ENCODE measurements at places on chromosomes 11 and 22.

DNA sequence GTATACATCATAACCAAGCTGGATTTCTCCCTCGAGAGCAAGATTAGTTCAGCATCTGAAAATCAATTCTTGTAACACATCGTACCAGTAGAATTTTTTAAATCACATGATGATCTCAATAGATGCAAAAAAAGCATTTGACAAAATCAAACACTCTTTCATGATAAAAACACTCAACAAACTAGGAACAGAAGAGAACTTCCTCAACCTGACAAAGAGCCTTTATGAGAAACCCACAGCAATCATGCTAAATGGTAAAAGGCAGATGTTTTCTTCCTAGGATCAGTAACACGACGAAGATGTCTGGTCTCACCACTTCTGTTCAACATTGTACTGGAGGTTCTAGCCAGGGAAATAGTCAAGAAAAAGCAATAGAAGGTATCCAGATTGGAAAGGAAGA is 34.1 kb upstream of the TMPRSS4 start:
- no peaks in the 10 kb centered on the region for H3K27me3 ChIP-seq
- H3K27ac ChIP-seq: no peak overlapping the region
- H3K4me3 ChIP-seq: no peak overlapping the region
- H3K36me3 ChIP-seq: no peaks in the 10 kb centered on the region
- DNase-seq: no peak

- no peaks in the 10 kb centered on the region for H3K27me3 ChIP-seq
- no peak overlapping the region for H3K27ac ChIP-seq
- no peak overlapping the region for H3K4me3 ChIP-seq
- H3K4me1 ChIP-seq: no peaks in the 10 kb centered on the region
- no peak for DNase-seq
Observed at GRCh38 chr11:59779487-59779886, 24.3 kb downstream of the STX3 start.

DNA sequence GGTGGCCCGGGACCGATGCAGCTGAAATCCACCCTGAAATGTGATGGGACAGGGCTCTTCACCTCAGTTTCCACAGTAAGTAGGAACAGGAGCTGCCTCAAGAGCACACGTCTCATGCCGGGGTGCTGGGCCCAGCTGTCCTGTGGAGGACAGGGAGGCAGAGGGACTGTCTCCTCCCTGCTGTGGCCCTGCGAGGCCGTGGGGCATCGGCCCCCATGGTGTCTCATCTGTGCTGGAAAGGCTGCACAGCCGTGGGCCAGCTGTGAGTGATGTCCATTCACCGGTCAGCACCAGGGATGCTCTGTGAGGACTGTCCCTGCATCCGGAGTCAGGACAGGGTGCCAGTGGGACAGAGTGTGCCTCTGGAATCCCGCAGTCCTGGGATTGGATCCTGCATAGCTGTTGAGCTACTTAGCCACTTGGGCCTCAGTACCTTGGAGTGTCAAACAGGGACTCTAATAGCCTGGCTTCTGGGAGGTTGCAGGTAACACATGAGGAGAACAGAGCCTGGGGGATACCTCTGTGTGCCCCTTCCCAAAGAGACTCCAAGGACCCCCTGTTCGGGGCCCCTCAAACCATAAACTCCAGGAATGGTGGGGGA is 16.5 kb downstream of the TRPM5 start:
- H3K36me3 ChIP-seq: no peaks in the 10 kb centered on the region
- H3K27me3 ChIP-seq: no peaks in the 10 kb centered on the region
- H3K4me1 ChIP-seq: no peaks in the 10 kb centered on the region
- H3K4me3 ChIP-seq: no peak overlapping the region
- DNase-seq: no peak

DNA sequence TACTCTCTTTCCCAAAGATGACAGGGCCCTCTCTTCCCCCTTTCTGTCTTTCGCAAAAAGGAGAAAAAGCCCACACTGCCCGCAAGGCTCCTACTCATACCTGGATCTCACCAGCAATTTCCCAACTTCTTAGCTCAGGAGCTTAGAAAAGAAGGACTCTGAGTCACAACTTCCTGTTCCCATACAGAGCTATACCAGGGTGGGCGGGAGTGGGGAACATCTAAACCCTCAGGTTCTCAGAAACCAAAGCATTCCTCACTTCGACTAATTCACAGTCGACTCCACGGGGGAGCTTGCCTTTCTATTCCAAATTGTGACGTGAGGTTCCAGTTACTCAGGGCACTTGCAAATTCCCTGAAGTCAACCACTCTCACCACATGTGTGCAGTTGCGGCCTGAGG is 61.9 kb downstream of the MTNR1B start:
- H3K4me1 ChIP-seq: no peaks in the 10 kb centered on the region
- no peaks in the 10 kb centered on the region for H3K36me3 ChIP-seq
- no peaks in the 10 kb centered on the region for H3K27me3 ChIP-seq

- H3K36me3 ChIP-seq: no peaks in the 10 kb centered on the region
- no peak overlapping the region for H3K27ac ChIP-seq
- no peak overlapping the region for H3K4me3 ChIP-seq
- DNase-seq: no peak
Observed at GRCh38 chr11:133787379-133788141, 57.8 kb downstream of the SPATA19 start.

GRCh38 chr11:126700768-126701519 is 299.6 kb downstream of the KIRREL3 start:
- no peaks in the 10 kb centered on the region for H3K27me3 ChIP-seq
- no peaks in the 10 kb centered on the region for H3K36me3 ChIP-seq
- no peak for DNase-seq
- H3K27ac ChIP-seq: no peak overlapping the region
- H3K4me3 ChIP-seq: no peak overlapping the region

DNA sequence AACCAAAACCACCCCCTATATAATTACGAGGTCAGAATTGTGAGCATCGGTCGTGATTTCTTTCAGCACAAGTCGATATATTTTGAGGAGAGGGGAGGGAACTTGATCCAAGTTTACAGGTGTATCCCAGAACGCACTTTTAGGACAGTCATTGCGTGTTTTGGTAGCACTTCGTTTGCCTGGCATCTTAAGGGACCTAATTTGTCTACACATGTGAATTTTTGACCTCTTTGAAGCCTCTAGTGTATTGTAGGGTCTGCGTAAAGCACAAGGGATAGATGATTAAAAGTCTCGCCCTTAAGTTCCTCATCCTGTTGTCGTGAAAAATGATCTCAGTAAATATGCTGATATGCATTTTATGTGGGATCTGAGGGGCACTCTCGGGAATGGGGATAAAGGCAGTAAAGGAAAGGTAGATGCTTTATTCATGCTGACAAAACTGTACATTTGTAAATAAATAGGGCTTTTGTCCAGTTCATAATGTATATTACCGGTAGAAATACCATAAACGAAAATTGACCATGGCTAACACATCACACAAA is 632 bp upstream of the CCDC34 start:
- H3K36me3 ChIP-seq: no peaks in the 10 kb centered on the region
- no peaks in the 10 kb centered on the region for H3K4me1 ChIP-seq
- H3K27me3 ChIP-seq: no peaks in the 10 kb centered on the region
- peak overlapping the region; percentile 64 for H3K27ac ChIP-seq
- H3K4me3 ChIP-seq: peak overlapping the region; percentile 61
- DNase-seq: no peak

DNA sequence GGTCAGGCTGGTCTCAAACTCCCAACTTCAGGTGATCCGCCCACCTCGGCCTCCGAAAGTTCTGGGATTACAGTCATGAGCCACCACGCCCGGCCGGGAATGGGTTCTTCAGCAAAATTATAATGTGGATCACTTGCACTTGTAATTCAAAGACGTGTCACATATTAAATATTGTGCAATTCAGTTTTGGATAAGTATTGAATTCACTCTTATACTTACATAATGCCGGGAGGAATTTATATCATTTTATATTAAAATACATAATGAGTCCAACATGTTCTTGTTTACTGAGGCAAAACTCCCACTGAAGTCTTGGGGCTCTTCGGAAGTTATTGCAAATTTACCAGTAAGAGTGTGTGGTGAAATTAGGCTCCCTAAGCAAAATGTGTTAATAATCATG is 635.2 kb upstream of the LUZP2 start:
- no peak overlapping the region for H3K27ac ChIP-seq
- no peaks in the 10 kb centered on the region for H3K4me1 ChIP-seq
- no peak for DNase-seq
- no peak overlapping the region for H3K4me3 ChIP-seq

- H3K4me1 ChIP-seq: peaks cover 28% of the 10 kb centered on the region
- peak overlapping the region; percentile 94 for H3K27ac ChIP-seq
- H3K27me3 ChIP-seq: no peaks in the 10 kb centered on the region
- H3K4me3 ChIP-seq: peak overlapping the region; percentile 91
- H3K36me3 ChIP-seq: no peaks in the 10 kb centered on the region
Observed at GRCh38 chr11:207863-208180, 314 bp downstream of the RIC8A start.

GRCh38 chr11:106014620-106015019 is 7.4 kb downstream of the MSANTD4 start:
- no peaks in the 10 kb centered on the region for H3K36me3 ChIP-seq
- no peak overlapping the region for H3K27ac ChIP-seq
- no peaks in the 10 kb centered on the region for H3K27me3 ChIP-seq
- H3K4me1 ChIP-seq: no peaks in the 10 kb centered on the region

DNA sequence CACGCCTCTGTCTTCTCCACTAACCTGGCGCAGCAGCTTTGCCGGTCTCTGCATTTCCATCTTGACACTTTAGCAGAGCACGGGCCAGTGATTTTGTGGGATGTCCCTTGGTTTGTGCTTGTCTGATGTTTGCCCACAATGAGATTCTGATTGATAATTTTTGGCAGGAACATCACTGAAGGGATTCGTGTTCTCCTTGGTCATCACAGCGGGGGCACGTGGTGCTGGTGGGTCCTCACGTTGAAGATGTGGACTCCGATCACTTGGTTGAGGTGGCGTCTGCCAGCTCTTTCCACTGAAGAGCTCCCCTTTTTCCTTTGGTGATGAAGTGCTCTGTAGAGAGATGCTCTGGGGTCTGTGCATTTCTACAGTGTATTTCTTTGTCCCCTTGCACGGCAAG is 37.2 kb downstream of the TBC1D22A start:
- H3K4me1 ChIP-seq: no peaks in the 10 kb centered on the region
- no peak overlapping the region for H3K27ac ChIP-seq
- DNase-seq: no peak
- H3K4me3 ChIP-seq: no peak overlapping the region

DNA sequence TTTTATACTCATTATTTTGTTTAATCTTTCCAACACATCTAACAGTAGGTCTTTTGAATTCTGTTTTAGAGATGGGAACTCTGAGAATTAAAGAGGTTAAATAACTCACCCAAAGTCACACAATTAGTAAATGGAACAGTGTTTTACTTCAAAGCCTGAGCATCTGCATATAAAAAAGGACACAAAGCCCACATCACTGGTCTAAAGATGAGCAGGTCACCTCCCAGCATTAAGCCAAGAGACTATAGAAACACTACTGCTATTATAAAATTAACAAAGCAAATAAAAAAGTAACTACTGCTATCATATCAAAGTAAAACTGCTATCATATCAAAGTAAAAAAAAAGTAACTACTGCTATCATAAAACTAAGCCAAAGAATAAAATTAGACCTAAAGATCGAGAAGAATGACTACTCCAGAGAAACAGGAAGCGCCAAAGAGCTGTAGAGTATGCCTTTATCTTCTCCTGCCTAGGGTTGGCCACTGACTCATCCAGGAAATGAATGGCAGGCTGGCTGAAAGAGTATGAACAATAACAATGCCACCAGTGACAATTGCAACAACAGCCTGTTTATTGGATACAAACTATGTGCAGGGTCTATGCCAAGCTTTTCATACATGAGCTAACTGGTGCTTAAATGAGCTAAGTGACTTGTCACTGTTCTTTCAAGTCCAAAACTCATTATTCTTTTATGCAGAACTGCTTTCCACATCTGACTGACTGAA is 1153.0 kb upstream of the TENM4 start:
- H3K4me3 ChIP-seq: no peak overlapping the region
- DNase-seq: no peak
- no peaks in the 10 kb centered on the region for H3K27me3 ChIP-seq
- no peaks in the 10 kb centered on the region for H3K36me3 ChIP-seq
- no peak overlapping the region for H3K27ac ChIP-seq
- no peaks in the 10 kb centered on the region for H3K4me1 ChIP-seq

DNA sequence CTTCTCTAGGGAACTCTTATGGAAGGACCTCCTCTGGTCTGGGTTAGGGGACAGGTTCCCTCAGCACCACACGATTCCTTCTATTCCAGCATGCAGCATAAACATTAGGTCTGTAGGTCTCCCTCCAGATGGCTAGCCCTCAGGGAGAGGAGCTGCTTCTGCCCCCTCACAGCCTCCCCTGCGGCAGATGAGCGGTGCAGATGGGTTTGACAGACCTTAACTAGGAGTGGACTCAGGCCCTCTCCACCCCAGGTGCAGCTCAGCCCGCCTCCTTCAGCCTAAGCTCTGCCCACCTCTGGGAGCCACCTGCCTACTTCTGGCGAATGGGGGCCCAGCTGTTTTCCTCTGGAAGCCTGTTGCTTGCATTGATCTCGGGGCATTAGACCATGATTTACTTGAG is 55.7 kb upstream of the EIF3D start:
- no peaks in the 10 kb centered on the region for H3K36me3 ChIP-seq
- no peak overlapping the region for H3K27ac ChIP-seq
- H3K4me3 ChIP-seq: no peak overlapping the region
- H3K4me1 ChIP-seq: no peaks in the 10 kb centered on the region
- DNase-seq: no peak
- no peaks in the 10 kb centered on the region for H3K27me3 ChIP-seq

DNA sequence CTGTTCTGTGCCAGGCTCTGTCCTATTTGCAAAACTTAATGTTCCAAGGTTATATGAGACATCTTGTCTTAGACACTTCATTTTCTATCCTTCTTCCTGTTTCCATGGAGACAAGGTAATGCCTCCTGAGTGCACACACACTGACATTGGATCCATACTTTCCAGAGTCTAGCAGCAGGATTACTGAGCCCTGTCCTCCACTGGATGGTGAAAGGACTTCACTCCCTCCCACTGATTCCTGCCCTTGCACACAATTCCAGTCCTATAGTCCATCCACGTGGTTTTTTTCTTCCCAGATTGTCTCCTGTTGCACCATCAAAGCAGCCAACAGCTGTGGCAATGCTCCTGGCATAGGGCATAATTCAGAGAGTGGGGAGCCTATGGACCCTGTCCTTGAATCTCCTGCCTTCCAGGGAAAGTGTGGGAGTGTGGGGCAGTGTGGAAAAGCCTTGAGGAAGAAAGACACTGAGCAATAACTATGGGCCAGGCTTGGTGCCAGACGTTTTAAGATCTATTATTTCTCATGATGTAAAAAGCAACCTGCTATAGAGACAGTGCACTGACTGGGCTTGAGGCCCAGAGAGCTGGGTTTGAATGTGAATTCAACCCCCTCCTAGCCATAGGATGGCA is 31.3 kb downstream of the SERPINH1 start:
- H3K27me3 ChIP-seq: no peaks in the 10 kb centered on the region
- H3K27ac ChIP-seq: no peak overlapping the region
- no peak for DNase-seq
- H3K4me1 ChIP-seq: no peaks in the 10 kb centered on the region
- no peak overlapping the region for H3K4me3 ChIP-seq
- H3K36me3 ChIP-seq: no peaks in the 10 kb centered on the region

Measured in uterus (tissue), 4 donors.